ENCODE measurements at places on chromosomes 1 and 21.

DNA sequence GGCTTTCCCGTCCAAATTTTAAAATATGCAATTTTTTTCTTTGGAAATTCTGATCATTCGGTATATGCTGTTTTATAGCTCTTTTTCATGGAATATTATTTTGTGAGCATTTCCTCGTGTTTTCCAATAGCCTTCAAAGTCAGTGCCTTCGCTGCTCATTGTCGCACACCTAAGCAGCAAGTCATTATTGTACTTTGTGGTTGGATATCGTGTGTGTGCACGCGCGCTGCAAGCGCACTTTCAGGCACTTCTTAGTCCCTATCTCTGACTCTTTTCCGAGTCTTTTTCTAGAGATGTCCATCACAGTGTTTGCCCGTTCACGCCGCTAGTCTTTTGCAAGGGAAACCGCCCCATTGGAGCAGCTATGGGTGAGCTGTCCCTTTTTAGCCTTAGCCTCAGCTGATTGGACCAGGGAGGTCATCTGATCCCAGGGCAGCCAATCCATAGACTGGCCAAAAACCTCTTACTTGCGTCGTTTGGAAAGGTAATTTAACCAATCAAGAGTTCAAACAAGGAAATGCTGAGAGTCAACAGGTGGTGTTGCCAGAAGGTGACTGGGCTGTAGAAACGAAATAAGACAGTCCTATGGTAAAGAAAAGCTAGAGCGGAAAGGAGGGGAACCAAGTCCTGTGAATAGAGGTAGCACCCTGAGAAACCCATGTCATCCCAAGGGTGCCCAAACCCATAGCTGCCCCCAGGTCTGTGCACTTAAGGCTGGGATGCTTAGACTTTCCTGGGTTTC, 710 bp upstream of the HYI start:
- H3K27ac ChIP-seq = peak overlapping the region; percentile 91
- H3K36me3 ChIP-seq = peaks cover 9% of the 10 kb centered on the region
- peaks cover 7% of the 10 kb centered on the region for H3K4me1 ChIP-seq
- no peaks in the 10 kb centered on the region for H3K27me3 ChIP-seq
- peak; percentile 55 for DNase-seq
- peak overlapping the region; percentile 45 for H3K4me3 ChIP-seq

- no peak for DNase-seq
- no peaks in the 10 kb centered on the region for H3K4me1 ChIP-seq
- H3K4me3 ChIP-seq = no peak overlapping the region
- no peaks in the 10 kb centered on the region for H3K36me3 ChIP-seq
- H3K27ac ChIP-seq = no peak overlapping the region
Measured at GRCh38 chr1:68278221-68278620, 45.9 kb upstream of the WLS start.

GRCh38 chr1:161172776-161173376, 4.4 kb downstream of the B4GALT3 start:
- H3K27ac ChIP-seq = no peak overlapping the region
- H3K4me1 ChIP-seq = no peaks in the 10 kb centered on the region
- H3K36me3 ChIP-seq = peaks cover 37% of the 10 kb centered on the region
- peak; percentile 91 for DNase-seq
- no peaks in the 10 kb centered on the region for H3K27me3 ChIP-seq
- H3K4me3 ChIP-seq = no peak overlapping the region

- no peaks in the 10 kb centered on the region for H3K27me3 ChIP-seq
- peaks cover 8% of the 10 kb centered on the region for H3K4me1 ChIP-seq
- DNase-seq = no peak
Measured at GRCh38 chr1:216387782-216388181, 35.5 kb downstream of the USH2A start.

- no peaks in the 10 kb centered on the region for H3K27me3 ChIP-seq
- H3K4me1 ChIP-seq = no peaks in the 10 kb centered on the region
- no peak overlapping the region for H3K27ac ChIP-seq
- DNase-seq = no peak
- H3K4me3 ChIP-seq = no peak overlapping the region
- H3K36me3 ChIP-seq = peaks cover 33% of the 10 kb centered on the region
Measured at GRCh38 chr1:186413319-186413718, 37.7 kb downstream of the ODR4 start.

DNA sequence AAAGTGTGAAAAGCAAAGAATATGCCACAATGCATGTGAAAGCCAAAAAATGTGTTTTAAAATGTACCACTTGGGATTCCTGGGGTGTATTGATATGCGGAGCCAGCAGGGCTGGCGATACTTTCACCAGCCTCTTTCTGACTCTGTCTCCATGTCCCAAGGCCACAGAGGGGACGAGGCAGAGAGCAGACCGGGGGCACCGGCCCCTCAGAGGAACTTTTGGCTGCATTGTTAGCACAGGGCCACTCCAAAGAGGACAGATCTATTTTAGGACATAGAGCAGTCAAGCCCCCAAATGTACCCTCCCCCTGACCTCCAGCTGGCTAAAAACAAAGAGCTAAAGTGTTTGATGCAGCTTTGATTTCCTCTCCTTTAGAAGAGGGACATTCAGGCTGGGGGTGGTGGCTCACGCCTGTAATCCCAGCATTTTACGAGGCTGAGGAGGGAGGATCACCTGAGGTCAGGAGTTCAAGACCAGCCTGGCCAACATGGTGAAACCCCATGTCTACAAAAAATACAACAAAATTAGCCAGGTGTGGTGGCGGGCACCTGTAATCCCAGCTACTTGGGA, 25.6 kb upstream of the ZNF436 start:
- DNase-seq = no peak
- H3K4me1 ChIP-seq = peaks cover 29% of the 10 kb centered on the region
- peak overlapping the region; percentile 94 for H3K27ac ChIP-seq

GRCh38 chr1:28509705-28510272, 3.9 kb downstream of the RCC1 start:
- peaks cover 13% of the 10 kb centered on the region for H3K36me3 ChIP-seq
- H3K4me3 ChIP-seq = no peak overlapping the region
- peak overlapping the region; percentile 97 for H3K27ac ChIP-seq
- H3K4me1 ChIP-seq = peaks cover 4% of the 10 kb centered on the region

- no peak for DNase-seq
- H3K27ac ChIP-seq = peak overlapping the region; percentile 41
- peaks cover 17% of the 10 kb centered on the region for H3K4me1 ChIP-seq
- H3K27me3 ChIP-seq = no peaks in the 10 kb centered on the region
- no peaks in the 10 kb centered on the region for H3K36me3 ChIP-seq
Measured at GRCh38 chr1:17579951-17580939, 40.7 kb downstream of the ARHGEF10L start.

DNA sequence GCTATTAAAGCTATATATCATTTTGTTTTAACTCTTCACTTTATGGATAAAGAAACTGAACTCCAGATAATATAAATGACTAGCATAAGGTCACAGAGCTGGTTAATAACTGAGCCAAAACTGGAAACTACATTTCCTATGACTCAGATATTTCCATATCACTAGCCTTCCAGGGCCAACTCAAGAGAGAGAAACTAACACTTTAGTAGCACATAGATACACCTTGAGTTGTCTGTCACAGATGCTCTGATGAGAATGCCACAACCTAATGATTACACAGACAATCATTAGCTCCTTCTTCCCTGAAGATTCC, 40.7 kb downstream of the NME7 start:
- no peaks in the 10 kb centered on the region for H3K27me3 ChIP-seq
- H3K4me3 ChIP-seq = no peak overlapping the region
- no peak overlapping the region for H3K27ac ChIP-seq
- no peak for DNase-seq
- no peaks in the 10 kb centered on the region for H3K4me1 ChIP-seq
- H3K36me3 ChIP-seq = no peaks in the 10 kb centered on the region

DNA sequence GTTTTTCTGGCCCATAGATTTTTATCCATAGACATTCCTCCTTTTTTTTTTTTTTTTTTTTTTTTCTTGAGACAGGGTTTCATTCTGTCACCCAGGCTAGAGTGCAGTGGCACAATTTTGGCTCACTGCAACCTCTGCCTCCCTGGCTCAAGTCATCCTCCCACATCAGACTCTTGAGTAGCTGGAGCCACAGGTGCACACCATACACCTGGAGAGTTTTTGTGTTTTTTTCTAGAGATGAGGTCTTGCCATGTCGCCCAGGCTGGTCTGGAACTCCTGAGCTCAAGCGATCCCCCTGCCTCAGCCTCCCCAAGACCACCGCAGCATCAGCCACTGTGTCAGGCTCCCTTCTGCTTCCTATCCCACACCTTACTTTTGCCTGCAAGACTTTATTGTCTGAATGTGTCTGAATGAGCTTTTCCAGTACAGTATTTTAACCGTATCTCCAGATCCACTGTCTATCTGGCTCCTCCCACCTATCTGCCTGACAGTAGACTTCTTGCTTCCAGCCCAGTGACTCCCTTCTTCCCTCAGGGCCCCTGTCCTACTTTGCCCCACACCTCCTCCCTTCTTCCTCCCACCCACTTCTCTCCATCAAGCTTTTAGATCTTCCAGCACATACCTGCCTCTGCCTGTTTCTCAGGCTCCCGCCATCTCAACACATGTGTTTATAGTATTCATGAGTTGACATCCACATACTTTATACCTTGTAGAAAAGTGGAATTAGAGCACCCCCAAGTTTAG, 6.1 kb downstream of the C1orf21 start:
- no peaks in the 10 kb centered on the region for H3K27me3 ChIP-seq
- H3K4me1 ChIP-seq = peaks cover 13% of the 10 kb centered on the region
- no peaks in the 10 kb centered on the region for H3K36me3 ChIP-seq
- no peak overlapping the region for H3K27ac ChIP-seq
- no peak overlapping the region for H3K4me3 ChIP-seq

DNA sequence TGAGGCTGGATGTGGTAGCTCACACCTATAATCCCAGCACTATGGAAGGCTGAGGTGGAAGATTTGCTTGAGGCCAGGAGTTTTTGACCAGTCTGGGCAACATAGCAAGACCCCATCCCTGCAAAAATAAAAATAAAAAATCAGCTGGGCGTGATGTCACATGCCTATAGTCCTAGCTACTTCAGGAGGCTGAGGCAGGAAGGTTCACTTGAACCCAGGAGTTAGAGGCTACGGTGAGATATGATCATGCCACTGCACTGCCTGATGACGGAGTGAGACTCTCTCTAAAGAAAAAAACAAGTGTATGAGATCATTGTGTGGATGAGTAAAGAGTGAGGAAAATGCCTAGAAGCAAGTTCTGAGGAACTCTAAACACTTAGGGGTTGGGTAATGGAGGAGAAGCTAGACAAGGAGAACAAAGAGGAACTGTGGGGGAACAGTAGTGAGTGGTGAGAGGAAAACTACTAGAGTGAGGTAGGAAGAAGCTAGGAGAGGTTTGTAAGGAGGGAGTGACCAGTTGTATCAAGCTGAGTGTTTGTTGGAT, 17.0 kb downstream of the CLIC4 start:
- H3K36me3 ChIP-seq = no peaks in the 10 kb centered on the region
- H3K4me1 ChIP-seq = peaks cover 25% of the 10 kb centered on the region
- no peak overlapping the region for H3K4me3 ChIP-seq
- no peaks in the 10 kb centered on the region for H3K27me3 ChIP-seq
- H3K27ac ChIP-seq = peak overlapping the region; percentile 50

DNA sequence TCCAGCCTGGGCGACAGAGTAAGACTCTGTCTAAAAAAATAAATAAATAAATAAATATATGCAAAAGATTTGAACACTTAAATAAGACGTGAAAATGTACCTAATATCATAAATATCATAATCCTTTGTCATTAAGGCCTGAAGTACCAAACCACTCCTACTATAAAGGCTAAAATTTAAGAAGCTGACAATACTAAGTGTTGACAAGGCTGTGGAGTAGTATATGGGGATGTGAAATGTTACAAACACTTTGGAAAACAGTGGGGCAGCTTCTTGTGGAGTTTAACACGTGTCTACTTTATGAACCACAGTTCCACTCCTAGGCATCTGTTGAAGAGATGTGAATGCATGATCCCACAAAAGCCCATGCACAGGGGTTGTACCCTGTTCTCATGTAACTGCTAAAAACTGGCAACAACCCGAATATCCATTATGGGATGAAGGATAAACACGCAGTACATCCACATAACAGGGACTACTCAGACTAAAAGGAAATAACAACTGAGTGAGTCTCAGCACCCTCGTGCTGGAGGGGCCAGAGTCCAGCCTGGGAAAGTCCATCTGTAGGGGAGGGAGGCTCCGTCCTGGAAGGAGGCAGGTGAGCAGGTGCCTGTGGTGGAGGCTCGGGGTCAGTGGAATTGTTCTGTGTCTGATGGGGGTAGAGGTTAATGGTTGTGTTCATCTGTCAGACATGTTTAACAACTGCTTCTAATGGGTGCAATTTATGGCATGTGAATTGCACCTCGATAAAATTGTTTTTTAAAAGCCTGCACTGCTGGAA, 6.7 kb upstream of the SLC19A1 start:
- H3K4me1 ChIP-seq = no peaks in the 10 kb centered on the region
- no peaks in the 10 kb centered on the region for H3K27me3 ChIP-seq
- no peak overlapping the region for H3K27ac ChIP-seq
- H3K36me3 ChIP-seq = no peaks in the 10 kb centered on the region

- no peak for DNase-seq
- no peaks in the 10 kb centered on the region for H3K36me3 ChIP-seq
- H3K4me3 ChIP-seq = no peak overlapping the region
Measured at GRCh38 chr1:63329621-63330330, 7.4 kb downstream of the FOXD3 start.

- H3K27ac ChIP-seq = no peak overlapping the region
- H3K4me3 ChIP-seq = no peak overlapping the region
- no peaks in the 10 kb centered on the region for H3K36me3 ChIP-seq
Measured at GRCh38 chr1:44830900-44831304, 12.2 kb downstream of the PTCH2 start.

GRCh38 chr1:234322979-234323378, 50.3 kb upstream of the COA6 start:
- no peak overlapping the region for H3K27ac ChIP-seq
- H3K27me3 ChIP-seq = peaks cover 30% of the 10 kb centered on the region
- peak; percentile 56 for DNase-seq
- no peaks in the 10 kb centered on the region for H3K36me3 ChIP-seq

GRCh38 chr1:236175642-236176336, 33.5 kb downstream of the GPR137B start:
- H3K36me3 ChIP-seq = no peaks in the 10 kb centered on the region
- DNase-seq = no peak
- no peaks in the 10 kb centered on the region for H3K27me3 ChIP-seq
- no peak overlapping the region for H3K4me3 ChIP-seq
- no peaks in the 10 kb centered on the region for H3K4me1 ChIP-seq

- H3K36me3 ChIP-seq = no peaks in the 10 kb centered on the region
- no peak overlapping the region for H3K4me3 ChIP-seq
- H3K4me1 ChIP-seq = peaks cover 14% of the 10 kb centered on the region
- peak; percentile 17 for DNase-seq
- no peaks in the 10 kb centered on the region for H3K27me3 ChIP-seq
Measured at GRCh38 chr1:162248854-162249535, 127.7 kb downstream of the SPATA46 start.

All from cardiac muscle cell (in vitro differentiated cells and primary cell).